Left renal cortex interstitium (tissue), 4 donors: ENCODE measurements at places on chromosomes 1 and 21.

DNA sequence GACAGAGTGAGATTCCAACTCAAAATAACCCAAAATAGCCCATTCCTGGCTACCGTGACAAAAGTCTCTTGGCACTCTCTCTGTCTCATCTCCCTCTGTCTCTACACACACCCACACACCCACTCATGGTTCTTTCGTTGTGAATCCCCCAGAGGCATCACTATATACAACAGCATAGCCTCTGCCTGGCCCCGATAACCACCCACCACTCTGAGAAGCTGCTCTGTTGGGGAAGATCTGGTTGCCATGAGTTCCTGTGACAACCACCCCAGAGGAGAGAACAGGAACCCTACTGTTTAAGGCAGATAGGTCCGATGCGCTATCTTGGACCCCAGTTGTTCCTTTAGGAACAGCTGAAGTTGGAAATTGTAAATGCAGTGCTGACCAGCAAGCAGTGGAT lies 70.4 kb upstream of the LYST start:
- no peak for DNase-seq

- DNase-seq = no peak
Observed at GRCh38 chr1:6007318-6008083, 15.3 kb upstream of the NPHP4 start.

DNA sequence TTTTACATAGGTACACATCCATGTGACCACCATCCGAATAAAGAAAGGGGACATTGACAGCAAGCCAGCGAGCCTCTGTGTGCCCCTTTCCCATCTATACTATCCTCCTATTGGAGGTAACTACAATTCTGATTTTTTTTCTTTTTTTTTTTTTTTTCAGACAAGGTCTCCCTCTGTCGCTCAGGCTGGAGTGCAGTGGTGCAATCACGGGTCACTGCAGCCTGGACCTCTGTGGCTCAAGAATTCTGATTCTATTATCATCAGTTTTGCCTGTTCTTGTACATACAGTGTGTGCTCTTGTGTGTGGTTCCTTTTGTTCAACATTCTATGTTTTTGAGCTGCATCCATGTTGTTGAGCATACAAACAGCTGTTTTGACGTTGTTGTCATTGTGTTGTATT lies 56.0 kb upstream of the SRSF10 start:
- DNase-seq = no peak

GRCh38 chr1:8025671-8026144 lies 401 bp downstream of the ERRFI1 start:
- no peak for DNase-seq

GRCh38 chr1:173479649-173480048 lies 2.5 kb downstream of the PRDX6 start:
- no peak for DNase-seq

DNA sequence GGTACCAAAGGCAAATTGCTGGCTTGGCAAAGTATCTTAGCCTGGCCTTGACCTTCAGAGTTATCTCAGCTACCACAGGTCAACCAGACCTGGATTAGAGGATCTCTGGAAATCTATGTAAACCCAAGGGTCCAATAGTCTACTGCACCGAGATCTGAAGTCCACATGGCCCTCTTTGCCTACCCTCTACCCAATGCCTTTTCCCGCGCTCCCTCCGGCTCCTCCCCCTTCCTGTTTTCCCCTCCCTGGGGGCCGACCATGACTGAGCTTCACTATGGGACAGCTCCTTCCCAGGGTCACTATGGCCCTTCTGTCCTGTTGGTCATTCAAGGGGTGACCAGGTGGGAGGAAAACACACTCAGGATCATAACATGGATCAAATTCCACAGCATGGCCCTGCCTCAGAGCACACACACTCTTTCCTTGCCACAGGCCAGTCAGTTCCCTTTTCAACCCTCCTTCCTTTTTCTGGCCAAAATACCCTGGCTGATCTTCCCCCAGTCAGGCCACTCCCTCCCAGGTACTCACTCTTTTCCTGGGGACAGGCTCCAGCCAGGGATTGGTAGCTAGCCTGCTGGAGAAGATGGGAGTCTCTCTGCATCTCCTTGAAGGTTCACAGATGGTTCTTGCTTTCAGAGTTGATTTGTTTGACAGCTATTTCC lies 19.1 kb upstream of the TMEM183A start:
- no peak for DNase-seq

GRCh38 chr1:41051022-41051421 lies 29.5 kb upstream of the SLFNL1 start:
- no peak for DNase-seq
